Brain pericyte (primary cell): ENCODE measurements at places on chromosomes 6 and 20.
A peak's percentile ranks its signal among the peaks of the same experiment; 100 is the strongest.

- no peak for DNase-seq
Measured at GRCh38 chr6:119894811-119895210, 545.2 kb upstream of the MAN1A1 start.

- DNase-seq: no peak
Measured at GRCh38 chr6:24330137-24330732, 27.6 kb downstream of the DCDC2 start.

- no peak for DNase-seq
Measured at GRCh38 chr6:113623129-113623528, 234.0 kb upstream of the MARCKS start.

- no peak for DNase-seq
Measured at GRCh38 chr6:56019973-56020372, 144.6 kb upstream of the BMP5 start.

GRCh38 chr6:42279144-42279781, 61.6 kb upstream of the MRPS10 start:
- DNase-seq: no peak

GRCh38 chr6:52543262-52543661, 33.6 kb downstream of the TRAM2 start:
- no peak for DNase-seq

- no peak for DNase-seq
Measured at GRCh38 chr6:168533414-168533813, 92.4 kb downstream of the SMOC2 start.

DNA sequence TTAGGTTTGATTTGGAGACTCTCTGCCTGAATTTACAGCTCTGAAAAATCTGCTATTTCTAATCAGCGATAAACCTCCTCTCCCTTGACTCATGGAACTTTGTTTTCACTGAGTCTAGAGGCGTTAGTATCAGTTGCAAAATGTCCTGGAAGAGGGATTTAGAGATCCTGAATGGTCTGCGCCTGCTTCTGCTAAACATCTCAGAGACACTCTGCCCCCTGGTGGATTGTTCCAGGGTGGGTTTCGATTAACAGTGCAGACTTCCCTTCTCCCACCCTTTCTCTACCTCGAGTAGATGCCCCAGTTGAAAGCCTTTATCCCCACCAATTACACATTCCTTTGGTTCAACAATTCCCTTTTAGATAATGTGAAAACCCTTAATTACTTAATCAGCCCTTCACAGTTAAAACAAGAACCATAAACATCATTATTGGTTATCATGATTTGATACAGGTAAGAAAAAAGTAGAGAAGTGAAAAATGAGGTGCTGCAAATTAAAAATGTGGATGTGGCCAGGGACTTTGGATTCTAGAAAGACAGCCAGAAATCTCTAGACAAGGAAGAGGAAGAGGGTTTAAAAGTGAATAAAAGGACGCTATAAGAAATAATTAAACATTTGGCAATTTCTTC, 5.5 kb downstream of the HTR1B start:
- peak; percentile 68 for DNase-seq
